ENCODE measurements at places on chromosomes 16 and 17.

DNA sequence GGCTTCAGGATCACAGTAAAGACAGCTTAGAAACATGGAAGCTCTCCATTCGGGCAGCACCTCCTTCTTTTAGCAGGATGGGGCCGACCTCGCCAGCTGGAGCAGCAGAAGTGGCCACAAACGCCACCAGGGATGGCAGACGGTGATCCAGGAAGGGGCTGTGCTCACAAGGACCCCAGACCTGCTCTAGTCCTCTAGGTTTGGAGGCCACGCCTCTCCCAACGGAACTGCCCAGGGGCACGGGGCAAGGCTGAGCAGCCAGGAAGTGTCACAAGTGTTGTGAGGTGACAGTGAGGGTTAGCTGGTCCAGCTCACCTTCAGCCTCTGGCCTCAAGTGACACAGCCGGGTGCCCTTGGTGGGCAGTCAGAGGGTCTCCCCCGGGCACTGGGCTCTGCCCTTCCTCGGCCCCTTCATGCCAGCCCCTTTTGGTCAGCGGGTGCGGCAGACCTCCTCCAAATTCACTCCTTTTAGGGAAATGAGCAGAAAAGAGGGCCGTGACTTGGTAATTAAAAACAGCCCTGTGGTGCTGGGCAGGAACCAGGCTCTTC is 20.4 kb downstream of the CEP295NL start:
- no peak for DNase-seq

- no peak for DNase-seq
Observed at GRCh38 chr17:37446027-37446426, 39.3 kb downstream of the TADA2A start.

DNA sequence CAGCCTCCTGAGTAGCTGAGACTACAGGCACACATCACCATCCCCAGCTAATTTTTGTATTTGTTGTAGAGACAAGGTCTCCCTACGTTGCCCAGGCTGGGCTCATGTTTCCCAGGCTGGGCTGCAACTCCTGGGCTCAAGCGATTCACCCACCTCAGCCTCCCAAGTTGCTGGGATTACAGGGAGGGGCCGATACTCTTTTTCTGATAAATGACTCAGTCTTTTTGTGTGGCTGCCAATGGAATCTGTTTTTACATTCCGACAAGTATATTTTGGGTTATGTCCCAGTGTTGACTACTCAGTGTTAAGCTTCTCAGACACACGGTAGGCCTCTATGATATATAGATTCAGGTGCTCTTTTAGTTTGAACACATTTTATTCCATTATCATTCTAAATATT is 58.1 kb downstream of the SLFN11 start:
- no peak for DNase-seq

DNA sequence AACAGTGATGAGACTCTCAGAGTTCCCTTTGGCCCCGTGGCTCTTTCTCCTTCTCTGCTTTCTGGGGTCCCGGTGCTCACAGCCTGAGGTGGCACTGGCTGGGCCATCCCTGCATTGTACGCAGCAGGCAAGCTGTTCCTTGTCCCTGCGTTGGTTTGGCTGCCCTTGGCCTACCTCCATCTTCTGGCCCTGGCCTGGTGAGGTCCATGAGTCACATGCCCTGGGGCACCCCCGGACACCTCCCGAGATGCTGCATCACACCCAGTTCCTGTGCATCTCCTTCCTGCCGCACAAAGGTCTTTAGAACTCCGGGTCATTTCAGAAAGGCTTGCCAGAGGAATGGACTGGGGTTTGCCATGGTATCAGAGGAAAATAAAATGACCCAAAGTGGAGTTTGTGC is 9.5 kb downstream of the SULT1A2 start:
- DNase-seq, result no peak

GRCh38 chr16:14148569-14148968 is 77.5 kb downstream of the MRTFB start:
- DNase-seq, result no peak

GRCh38 chr17:47721725-47722124 is 11.3 kb upstream of the TBX21 start:
- DNase-seq, result no peak

GRCh38 chr17:40103688-40104087 is 3.3 kb upstream of the NR1D1 start:
- no peak for DNase-seq

- no peak for DNase-seq
Observed at GRCh38 chr17:57425431-57425830, 169.1 kb downstream of the MSI2 start.
